ENCODE measurements at places on chromosomes 13 and 19. TPM values are rescaled to one million over a fixed set of nuclear protein-coding genes. Genes with fewer than 3 reads are reported as not detected.

Gene MEIOSIN
- total RNA-seq = not detected

Gene GSX1
- not detected for total RNA-seq

Gene KIR2DL1
- not detected for total RNA-seq

Gene PLPPR3
- total RNA-seq = not detected

Gene B3GLCT
- 4.9 TPM for total RNA-seq

Gene ZNF627
- total RNA-seq = 10.5 TPM

Gene ZNF534
- 1.5 TPM for total RNA-seq

Gene SHISA7
- total RNA-seq = not detected

Gene PSG2
- not detected for total RNA-seq

Gene HAUS8
- total RNA-seq = 6.5 TPM

Gene MISP3
- 3.7 TPM for total RNA-seq

Gene KLK2
- total RNA-seq = not detected

Gene ZNF787
- total RNA-seq = 3.6 TPM

Gene RAB11B
- total RNA-seq = 95.3 TPM

Gene NKPD1
- not detected for total RNA-seq

Gene CCDC169
- total RNA-seq = 0.51 TPM

Gene MBD3L1
- total RNA-seq = not detected

Gene S1PR4
- total RNA-seq = 2.4 TPM

Gene ZNF285
- 2.6 TPM for total RNA-seq

All from subcutaneous adipose tissue (tissue), 4 donors.